Thoracic aorta (tissue), 2 donors: ENCODE measurements at places on chromosomes 16 and 17.

GRCh38 chr16:85707528-85708095 lies 18.9 kb upstream of the GINS2 start:
- no peak for DNase-seq

- no peak for DNase-seq
These were observed 18.8 kb upstream of the MMD start for GRCh38 chr17:55440391-55440790.

- no peak for DNase-seq
These were observed 87.5 kb downstream of the ASIC2 start for GRCh38 chr17:33205552-33205951.

- DNase-seq: no peak
These were observed 160.8 kb downstream of the CA10 start for GRCh38 chr17:51997723-51998122.

- no peak for DNase-seq
These were observed 5.5 kb downstream of the LIMD2 start for GRCh38 chr17:63694229-63694949.

- no peak for DNase-seq
These were observed 27.1 kb upstream of the DBNDD1 start for GRCh38 chr16:90046122-90046970.

- DNase-seq: no peak
These were observed 7.6 kb upstream of the CSNK1D start for GRCh38 chr17:82281076-82281475.
